ENCODE measurements at places on chromosomes 1 and 21.

GRCh38 chr1:172086137-172086536, 244.8 kb downstream of the DNM3 start:
- DNase-seq = no peak

DNA sequence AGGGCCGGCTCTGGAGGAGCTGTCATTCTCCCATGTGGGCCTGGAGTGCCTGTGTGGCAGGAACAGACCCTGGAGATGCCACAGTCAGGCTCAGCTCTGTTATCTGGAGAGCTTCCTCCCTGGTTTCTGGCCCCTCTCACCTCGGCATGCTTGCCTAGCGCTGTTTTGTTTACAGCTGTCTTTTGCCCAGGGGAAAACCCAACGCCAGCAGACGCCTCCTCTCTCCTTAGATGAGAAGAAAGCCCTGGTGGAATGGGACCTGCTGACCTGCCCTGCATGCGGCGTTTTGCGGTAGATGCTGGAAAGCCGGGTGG, 104.9 kb downstream of the CRYAA start:
- DNase-seq = no peak

- no peak for DNase-seq
Observed at GRCh38 chr1:71196685-71197084, 115.8 kb upstream of the ZRANB2 start.

GRCh38 chr1:182348961-182349747, 42.4 kb downstream of the GLUL start:
- DNase-seq = no peak

DNA sequence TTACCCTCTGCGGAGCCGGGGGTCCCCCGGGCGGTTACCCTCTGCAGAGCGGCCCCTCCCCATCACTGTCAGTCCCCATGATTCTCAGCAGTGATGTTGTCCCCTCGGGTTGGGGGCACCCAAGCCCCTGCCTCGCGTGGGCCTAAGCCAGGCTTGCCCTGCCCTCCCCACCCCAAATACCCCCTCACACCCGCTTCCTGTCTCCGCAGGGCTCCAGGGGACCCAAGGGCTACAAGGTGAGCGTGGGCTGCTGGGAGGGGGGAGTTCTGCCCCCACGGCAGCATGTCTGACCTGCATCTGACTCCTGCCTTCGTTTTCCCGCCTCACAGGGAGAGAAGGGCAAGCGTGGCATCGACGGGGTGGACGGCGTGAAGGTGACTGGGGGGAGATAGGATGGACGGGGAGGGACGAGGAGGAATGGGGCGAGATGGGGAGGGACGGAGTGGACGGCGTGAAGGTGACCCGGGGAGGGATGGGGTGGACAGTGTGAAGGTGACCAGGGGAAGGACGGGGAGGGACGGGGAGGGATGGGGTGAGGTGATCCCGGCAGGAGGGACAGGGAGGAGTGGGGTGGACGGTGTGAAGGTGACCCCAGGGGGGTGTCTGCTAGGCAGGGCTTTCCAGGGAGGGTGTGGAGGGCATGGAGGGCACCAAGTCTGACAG, 8.6 kb downstream of the COL6A1 start:
- no peak for DNase-seq

DNA sequence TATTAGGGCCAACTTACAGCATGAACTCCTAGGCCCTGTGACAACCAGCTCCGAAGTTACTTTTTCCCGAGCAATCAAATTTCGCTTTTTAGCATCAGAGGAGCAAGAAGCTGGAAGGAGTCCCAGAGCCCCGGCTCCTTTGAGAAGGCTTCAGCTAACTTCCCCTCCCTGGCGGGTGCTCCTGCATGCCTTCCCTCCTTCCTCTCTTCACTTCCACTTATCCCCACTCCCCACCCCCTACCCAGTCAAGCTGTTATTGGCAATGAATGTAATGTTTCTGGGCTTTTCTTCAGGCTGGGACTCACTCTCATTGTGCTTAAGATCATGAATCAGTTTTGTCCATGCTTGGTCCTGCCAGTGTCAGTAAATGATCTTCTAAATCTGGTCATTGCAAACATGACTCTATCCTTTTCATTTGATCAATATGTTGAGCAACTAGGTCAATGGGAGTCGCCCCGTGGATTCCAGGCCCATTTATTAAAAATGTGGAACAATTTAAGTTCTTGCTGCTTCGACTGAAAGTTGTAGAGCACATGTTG, 94.5 kb upstream of the TSPAN2 start:
- no peak for DNase-seq

DNA sequence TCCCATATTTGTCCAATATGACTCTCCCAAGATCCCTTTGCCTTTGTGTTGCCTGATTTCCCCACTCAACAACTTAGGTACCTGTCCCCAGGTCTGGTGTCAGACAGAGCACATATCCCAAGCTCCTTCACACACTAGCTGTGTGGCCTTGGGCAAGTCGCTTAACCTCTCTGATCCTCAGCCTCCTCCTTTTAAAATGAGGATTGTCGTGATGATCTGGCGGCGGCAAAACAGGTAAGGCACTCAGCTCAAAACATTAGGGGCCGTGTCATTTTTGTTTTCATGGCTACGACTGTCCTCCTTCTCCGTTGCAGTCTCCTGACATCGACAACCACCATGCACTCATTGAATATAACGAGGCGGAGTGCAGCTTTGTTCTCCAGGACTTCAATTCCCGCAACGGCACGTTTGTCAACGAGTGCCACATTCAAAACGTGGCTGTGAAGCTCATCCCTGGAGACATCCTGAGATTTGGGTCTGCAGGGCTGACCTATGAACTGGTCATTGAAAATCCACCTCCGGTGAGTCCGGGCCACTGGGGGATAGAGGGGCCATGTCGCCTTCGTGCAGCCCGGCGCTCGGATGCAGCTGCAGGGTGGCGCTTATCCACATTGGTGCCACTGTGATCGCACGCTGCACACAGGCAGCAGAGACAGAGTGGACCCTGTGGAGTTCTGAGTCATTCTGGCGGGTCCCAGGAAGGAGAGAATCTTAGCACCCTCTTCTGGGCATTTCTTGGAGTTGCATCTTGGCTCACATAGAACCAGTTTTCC, 25.2 kb downstream of the FHAD1 start:
- no peak for DNase-seq

DNA sequence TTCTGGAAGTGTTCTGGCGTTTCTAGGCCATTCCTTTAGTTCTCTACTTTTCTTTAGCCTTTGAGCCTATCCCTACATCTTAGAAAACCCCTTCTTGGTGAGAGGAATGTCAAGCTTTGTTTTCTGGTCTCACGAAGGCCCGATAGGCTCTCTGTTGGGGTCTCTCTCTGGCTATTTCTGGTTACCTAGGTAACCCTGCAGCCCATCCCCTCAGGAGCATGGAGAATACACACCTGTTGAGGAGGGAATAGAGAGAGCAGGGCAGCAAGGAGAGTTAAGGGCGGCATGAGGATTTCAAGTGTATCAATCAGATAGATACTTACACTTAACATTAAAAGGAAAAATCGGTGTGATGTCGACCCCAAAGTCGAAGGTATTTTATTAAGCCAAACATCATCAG, 45.7 kb downstream of the LRRC8D start:
- DNase-seq = no peak

- no peak for DNase-seq
Observed at GRCh38 chr1:31625561-31626222, 8.2 kb downstream of the HCRTR1 start.

GRCh38 chr1:85579622-85580021, 939 bp upstream of the CCN1 start:
- DNase-seq = no peak

- DNase-seq = no peak
Observed at GRCh38 chr1:111415461-111415860, 12.1 kb downstream of the OVGP1 start.

DNA sequence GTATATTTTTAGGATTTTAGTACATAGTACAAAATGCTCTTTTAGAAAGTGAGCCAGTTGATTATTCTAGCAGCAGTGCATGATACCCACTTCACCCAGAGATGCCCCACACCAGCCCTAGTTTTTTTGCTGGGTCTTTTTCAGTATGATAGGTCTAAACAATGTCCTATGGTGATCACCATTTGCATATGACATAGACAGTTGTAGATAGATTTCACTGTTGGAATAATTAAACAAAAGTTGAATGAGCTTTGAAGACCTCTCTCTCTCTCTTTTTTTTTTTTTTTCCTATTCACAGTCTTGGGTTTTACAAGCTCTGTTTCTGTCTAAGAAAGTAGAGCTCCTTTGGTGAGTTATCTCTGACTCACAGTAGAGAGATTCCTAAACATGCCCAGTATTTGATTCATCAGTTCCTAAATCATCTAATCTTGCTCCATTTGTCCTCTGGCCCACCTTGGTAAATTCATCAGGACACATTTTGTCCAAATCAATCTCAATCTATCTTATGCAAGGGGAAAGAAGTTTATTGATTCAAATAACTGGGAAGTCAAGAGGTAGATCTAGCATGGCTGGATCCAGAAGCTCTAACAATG, 44.7 kb upstream of the VAV3 start:
- no peak for DNase-seq

DNA sequence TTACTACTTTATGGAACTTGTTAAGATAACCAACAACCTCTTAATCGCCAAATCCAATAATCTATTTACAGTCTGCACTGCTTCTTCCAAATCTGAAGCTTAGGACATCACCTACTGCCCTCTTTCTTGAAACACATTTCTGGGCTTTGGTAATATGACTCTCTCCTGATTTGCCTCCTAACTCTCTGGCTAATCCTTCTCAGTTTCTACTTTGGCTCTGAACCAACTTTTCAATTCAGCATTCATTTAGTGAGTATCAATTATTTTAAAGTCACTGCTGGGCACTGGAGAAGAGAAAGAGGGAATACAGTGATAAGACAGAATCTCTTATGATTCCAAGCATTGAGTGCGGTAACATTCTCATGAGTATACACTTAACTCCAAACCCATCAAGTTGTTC, 275.0 kb downstream of the AKT3 start:
- no peak for DNase-seq

DNA sequence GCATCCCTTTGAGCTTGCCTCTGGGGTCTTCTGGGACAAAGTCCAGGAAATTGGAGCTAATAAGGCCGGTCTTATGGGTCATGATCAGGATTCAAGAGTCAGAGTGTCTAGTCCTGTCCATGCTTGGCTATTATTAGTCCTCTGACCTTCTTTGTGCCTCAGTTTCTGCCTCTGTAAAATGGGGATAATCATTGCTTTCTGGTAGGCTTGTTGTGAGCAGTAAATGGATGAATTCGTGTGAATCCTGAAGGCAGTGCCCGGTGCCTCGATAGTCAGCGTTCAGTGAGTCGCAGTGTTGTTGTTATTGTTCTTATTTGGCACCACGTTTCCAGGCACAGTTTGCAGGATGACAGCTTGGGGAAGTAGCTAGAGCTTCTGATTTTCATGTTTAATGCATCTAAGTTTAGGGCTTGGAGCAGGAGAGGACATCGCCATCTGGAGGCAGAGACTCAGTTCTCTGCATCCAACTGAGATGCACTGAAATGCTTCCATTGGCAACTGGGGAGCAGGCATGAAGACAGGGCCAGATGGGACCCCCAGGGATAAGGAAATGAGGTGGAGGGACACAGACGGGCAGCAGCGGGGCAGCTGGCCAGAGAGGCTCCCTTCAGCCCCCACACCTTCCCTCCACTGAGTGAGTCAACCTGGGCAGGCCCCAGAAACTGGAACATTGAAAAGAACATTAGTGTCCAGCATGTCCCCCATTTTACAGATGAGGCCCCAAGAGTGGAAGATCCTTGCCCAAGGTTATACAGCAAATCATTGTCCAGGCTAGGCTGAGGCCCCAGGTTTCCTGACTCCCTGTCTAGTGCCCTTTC, 160.3 kb downstream of the PTPRU start:
- DNase-seq = no peak

GRCh38 chr1:119966020-119966419, 69.7 kb upstream of the ADAM30 start:
- no peak for DNase-seq

DNA sequence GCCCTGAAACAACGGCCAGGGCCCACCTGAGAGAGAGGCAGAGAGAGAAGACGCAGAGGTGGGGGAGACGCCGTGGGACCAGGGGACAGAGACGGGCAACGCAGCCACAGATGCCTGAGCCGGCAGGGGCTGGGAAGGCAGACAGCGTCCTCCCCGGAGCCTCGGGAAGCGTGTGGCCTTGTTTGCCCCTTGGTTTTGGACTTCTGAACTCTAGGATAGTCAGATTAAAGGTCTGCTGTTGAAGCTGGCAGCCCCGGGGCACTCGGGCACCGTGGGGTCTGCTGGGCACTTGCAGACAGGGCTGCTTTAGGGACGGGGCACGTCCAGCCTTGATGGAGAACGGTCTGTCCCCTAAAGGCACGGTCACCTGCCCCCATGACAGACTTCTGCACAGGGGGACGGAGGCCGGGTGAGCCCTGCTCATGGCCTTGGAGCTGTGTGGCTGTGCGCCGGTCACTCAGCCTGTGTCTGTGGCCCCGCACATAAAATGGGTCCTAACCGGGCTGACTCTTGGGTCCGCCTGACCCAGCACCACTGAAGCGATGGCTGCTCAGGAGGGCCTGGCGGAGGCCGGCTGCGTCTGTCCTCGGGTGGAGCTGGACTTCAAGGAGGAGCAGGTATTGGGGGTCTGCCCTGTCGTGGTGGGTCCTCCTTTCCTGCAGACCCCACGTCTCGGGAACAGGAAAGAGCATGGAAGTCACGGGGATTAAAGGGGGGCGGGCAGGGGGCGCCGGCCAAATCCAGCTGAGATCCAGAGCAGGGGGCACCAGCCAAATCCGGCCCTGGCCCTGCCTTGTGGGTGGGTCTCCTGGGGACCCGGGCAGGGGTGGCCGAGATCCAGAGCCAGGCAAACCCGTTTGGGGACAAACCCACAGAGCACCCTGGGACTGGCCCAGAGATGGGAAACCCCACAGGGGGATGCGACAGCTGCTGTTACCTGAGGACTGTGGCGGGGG, 9.6 kb upstream of the RNF223 start:
- DNase-seq = no peak

DNA sequence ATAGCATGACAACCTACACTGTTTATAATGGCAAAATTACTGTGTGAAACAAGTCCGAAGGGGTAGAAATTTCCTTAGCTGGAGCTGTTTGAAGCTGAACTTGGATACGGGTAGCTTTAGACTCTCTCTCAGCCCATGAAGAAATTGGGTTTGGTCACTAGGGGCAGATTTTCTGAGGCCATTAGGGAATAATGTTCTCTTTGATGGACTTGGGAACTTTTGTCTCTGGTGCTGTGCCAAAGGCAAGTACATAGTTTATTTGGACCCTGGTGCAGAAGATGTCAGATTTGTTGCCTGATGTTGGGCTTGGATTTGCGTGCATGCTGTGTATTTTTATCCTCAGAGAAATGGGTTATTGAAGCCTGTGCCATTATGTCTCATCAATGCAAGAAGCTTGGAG, 109.6 kb downstream of the VPS13D start:
- no peak for DNase-seq

DNA sequence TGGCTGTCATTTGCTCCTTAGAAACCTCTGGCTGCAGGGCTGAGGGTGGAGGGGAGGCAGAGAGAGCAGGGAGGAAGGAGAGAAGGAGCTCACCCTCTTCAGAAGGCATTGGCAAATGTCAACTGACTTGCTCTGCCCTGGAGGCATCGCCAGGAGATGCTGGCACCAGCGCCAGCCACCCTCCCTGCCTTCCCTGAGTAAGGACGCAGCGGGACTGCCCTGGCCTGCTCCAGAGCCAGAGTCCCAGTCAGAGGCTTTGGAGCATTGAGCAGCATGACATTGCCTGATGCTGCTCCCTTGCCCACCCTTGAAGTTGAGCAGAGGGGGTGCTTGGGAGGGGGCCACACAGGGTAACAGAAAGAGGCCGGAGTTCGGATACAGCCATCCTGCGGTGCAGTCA, 62.3 kb downstream of the DISP3 start:
- DNase-seq = no peak
